Tibial nerve (tissue), 4 donors: ENCODE measurements at places on chromosomes 7 and 10.
A peak's percentile ranks its signal among the peaks of the same experiment; 100 is the strongest.

DNA sequence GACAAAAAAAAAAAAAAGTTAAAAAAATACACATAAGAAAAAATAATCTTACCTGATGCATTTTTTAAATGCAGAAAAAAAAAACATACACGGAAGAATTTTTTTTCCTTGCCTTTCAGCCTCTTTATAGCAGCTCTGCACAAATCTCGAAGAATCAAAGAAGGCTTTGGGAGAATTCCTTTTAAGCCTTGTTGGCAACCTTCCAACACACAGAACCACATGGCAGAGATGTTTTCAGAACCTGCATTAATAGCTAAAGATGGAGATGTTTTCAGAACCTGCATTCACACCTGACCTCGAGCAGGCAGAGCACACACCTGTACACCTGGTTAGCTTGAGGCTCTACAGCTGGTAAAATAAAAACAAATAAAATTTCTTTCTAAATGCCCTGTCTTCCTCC lies 65.6 kb downstream of the DOCK4 start:
- DNase-seq: no peak

DNA sequence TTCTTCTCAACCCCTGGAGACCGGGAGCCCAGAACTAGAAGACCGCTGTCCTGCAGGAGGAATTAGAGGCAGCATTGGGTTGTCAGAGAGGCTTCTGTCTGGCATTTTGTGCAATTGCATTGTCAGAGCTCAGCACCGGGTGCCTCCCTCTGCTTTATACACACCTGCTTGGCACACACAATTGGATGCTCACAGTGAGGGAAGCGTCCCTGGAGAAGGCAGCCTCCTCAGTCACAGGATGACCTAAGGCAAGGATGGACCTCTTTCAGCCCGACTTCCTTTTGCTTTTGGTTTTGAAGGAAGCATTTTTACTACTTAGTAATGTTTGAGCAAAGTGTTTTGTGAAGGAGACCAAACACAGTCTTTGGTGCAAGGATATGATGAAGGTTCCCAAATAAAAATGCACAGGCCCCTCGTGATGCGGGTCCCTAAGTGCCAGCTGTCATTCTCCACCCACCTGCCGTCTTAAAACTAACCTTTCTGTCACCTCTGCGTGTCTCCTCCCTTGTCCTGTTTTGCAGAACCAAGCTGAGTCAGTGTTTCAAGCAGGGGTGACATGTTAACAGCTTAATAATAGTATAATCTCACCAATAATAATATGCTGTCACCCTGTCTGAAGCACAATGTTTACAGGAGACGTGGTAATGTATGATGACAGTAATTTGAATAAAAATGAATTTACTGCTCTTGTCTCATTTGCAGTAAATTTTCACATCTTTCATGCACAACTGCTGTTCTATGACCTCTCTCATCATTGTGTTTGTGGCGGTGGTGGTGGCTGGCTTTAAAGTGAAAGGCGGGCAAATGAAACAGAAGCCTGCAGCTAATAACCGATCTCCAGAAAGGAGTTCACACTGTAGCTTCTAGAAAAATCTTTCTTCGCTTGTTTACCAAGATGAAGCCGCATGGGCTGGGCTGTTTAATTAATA lies 430.2 kb upstream of the MKI67 start:
- no peak for DNase-seq

DNA sequence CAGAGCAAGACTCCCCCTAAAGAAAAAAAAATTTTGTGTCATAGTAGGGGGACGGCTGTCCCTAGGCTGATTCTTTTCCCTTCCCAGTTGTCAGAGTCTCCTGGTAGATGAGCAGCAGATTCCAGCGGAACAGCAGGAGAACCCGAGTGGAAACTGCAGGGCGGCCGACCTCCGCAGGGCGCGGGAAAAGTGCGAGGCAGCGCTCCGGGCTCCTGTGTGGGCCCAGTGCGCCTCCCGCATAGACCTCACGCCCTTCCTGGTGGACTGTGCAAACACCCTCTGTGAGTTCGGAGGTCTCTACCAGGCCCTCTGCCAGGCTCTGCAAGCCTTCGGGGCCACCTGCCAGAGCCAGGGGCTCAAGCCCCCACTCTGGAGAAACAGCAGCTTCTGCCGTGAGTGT lies 46.0 kb downstream of the ZAN start:
- no peak for DNase-seq

- no peak for DNase-seq
Observed at GRCh38 chr7:127047521-127047920, 205.2 kb downstream of the GRM8 start.

DNA sequence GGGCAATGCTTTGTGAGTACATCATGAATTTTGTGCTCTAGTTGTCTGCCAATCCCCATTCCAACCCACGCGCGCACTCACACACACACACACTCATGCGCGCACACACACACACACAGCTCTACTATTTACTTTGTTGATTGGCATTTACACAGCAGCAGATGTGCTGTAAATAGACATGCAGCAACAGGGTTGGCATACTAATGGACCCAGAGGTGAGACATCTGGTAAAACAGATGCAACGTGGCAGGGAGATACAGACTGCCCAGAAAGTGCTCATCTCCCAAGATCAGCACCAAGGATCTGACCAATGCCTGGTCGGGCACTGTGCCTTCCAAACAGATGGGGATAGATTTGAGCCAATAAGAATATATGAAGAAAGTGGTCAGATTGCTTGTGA lies 873.0 kb downstream of the SORCS3 start:
- DNase-seq: no peak

DNA sequence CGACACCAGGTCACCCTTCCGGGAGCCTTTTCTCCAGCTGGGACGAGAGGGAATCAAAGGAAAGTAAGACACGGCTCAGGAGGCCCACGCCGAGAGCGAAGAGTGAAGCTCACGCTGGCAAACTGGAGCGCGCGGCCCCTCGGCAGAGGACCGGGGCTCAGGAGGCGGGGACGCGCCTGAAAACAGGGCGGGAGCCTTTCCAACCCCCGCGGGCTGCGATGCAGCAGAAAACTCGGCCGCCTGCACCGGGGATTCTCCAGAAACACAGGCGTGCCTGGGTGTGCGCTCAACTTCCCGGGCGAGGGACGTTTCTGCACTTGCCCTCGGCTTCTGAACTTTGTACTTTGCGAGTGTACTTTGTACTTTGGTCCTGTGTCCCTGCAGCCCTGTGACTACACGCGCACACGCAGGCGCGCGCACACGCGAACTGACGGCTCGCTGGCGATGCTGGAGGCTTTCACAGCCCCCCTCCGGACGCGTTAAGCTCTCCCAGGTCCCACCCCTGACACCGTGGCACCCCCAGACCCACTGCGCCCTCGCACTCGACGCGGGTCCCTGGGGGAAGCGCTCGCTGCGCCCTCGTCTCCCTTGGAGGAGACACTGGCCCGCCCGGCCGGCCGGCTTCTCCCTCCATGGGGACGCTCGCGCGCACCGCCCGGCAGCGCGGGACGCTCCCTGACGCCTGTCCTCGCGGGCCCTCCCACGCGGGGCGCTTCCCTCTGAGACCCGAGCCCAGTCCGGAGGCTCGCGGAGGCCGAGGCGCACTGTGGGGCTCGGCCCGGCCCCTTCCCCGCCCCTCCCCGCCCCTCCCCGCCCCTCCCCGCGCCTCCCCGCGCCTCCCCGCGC lies 588 bp upstream of the PAOX start:
- peak; percentile 40 for DNase-seq

DNA sequence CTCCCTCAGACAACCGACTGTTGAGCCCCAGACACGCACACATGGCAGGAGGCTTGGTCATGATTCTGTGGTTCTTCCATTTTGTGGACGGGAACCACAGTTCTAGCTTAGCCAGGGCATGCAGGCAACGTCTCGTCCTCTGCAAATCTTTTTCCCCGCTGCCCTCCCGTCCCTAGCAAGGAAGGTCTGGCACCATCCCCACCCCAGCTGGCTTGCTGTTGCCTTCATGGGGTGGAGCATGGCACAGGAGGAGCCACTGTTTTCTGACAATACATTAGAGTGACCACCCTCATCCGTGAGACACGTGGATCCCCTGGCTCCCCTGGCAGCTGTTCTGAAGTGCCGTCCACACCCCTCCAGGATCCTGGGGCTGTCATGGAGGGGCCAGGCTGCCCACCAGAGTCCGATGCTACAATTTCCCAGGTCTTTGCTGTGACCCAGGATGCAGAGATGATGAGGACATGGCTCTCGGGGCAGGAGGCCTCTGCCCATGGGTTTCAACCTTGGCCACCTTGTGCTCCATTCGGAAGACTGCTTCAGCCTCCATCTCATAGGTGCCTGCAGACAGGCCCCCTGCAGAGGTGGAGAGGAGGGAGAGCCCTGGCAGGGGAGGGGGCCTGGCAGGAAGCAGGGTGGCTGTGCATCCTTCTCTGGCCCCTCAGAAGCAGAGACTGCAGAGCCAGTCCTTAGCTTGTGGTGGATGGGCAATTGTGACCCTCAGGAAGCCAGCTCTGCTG lies 233.6 kb downstream of the GLRX3 start:
- DNase-seq: no peak

DNA sequence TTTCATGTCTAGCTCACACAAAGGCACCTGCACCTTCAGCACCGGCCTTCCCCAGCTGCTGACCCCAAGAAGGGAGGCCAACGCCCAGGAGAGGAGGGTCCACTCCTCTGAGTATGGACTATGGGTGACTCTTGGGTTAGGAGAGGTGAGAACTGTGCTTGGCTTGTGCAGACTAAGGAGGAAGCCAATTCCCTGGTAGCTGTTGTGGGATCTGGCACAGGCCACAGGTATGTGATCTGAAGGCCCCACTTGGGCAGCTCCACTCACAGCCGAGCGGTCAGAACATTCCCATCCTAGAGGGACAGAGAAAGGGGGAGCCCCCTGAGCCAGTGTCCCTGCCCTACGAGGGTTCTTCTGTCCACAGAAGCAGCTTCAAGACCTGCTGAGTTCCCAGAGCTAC lies 52.8 kb upstream of the FIGNL1 start:
- no peak for DNase-seq

- no peak for DNase-seq
Observed at GRCh38 chr10:75395066-75395931, 6.3 kb downstream of the ZNF503 start.

GRCh38 chr7:139827042-139827441 lies 2.0 kb upstream of the TBXAS1 start:
- no peak for DNase-seq

DNA sequence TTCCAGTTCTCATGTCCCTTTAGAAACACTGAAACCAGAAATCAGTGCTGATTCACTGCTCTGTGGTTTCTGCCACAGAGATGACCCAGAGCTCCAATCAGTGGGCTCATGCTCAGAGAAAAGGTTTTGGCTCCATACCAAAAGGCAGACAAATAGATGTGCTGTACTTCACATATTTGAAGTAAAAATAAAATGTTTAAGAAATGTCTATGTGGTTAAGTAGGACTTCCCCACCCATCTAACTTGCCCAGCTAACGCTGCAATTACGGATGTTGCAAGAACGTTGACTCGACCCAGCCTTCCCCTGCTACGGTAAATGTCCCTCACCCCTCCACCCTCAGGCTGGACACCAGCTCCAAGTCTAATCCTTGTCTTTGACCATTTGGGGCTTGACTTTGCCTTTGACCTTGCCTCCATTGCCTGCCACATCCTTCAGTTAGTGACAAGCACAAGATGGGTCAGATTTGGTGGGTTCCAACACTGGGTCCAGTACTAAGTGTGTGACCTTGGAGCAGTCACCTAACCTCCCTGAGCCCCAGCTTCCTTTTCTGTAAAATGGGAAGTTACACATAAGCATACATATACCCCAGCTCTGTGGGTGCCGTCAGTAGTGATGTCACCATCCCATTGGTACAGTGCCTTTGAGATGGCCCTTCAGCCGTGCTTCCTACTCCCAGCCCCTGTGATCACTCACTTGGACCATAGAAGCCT lies 95.8 kb downstream of the CHST15 start:
- DNase-seq: no peak

DNA sequence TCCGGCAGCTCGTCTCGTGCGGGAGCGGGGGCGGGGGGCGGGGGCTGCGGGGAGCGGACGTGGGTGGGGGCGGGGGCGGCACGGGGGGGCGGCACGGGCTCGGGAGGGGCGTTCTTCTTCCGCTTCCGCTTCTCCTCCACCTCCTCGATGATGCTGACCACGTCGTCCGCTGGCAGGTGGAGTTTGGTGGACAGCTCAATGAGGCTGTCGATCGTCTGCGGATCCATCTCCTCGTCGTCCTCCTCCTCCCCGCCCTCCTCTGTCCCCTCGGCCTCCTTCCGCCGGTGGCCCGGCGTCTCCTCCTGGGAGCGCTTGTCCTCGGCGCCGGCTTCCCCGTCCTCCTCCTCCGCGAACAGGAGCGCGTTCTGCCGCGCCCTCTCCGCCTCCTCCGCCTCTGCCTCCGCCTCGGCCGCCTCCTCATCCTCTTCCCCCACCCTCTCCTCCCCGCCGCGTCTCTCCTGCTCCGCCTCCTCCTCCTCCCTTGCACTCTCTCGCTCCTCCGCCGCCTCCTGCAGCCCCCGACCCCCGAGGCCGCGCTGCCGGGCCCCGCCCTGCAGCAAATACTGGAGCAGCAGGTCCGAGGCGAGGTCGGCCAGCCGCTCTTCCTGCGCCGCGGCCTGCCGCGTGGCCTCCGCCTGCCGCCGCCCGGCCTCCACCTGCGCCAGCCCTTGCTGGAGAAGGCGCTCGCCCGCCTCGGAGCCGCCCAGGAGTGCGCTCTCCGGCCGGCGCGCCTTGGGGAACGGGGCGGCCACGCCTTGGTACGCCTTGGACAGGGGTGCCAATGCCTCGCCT lies 1.9 kb downstream of the VGF start:
- no peak for DNase-seq

DNA sequence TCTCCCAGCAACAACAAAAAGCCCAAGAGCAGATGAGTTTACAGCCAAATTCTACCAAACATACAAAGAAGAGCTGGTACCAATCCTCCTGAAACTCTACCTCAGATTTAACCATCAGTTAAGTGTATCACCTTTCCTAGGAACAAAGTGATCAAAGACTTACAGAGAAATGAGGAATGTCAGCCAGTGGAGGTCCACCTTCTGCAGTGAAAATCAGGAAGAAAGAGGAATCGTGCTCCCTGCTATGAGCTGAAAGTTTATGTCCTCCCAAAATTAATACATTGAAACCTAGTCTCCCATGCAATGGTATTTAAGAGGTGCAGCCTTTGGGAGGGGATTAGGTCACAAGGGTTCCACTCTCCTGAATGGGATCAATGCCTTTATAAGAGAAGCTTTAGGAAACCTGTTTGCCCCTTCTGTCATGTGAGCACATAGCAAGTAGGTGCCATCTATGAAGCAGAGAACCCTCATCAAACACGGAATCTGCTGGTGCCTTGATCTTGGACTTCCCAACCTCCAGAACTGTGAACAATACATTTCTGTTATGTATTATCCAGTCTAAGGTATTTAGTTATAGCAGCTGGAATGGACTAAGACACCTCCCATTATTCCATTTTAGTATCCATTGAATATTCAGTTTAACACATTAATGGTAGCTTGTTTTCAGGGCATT lies 139.0 kb upstream of the FZD8 start:
- DNase-seq: no peak
